Nephron progenitor cell (in vitro differentiated cells): ENCODE measurements at places on chromosomes 5 and 9.

GRCh38 chr9:69149321-69149807, 24.7 kb upstream of the TJP2 start:
- no peak for DNase-seq

- no peak for DNase-seq
These were observed 171.2 kb downstream of the GAPVD1 start for GRCh38 chr9:125432715-125433385.

DNA sequence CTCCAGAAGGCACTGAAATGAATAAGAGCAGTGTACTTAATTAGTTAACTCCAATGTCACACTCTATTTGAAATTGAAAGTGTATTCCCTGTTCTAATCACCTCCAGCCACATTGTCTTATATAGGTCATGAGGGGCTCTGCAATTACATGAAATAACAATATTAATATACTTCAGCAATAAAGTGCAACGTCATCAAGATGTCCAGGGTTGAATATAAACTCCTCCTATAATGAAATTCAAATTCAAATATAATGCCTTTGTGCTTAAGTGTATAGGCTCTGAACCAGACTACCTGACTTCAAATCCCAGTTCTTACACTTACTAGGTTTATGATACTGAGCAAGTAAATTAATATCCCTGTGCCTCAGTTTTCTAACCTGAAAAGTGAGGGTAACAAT, 195.6 kb upstream of the SMC2 start:
- no peak for DNase-seq

GRCh38 chr5:166382031-166382430, 1909.4 kb upstream of the WWC1 start:
- no peak for DNase-seq

DNA sequence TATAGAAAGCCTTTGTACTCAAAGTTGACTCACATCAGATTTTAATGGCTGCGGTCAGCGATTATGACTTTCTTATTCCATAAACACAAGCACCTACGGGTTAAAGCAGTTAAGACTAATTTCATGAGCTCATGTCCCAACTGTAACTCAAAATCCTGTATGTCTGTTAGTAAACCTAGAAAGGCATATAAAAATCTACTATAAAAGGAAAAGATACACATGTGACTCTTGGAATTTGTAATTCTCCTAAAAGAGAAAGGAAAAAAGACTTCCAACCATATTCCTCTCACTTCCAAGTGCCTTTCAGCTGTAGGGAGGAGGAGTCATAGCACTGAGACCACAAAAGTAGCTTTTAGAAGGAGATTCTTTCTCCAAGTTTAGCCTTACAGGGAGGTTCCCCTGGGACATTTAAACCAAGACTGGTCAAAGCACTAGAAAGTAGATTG, 129.1 kb downstream of the EBF1 start:
- no peak for DNase-seq

GRCh38 chr5:157459715-157460599, at the start of gene NIPAL4:
Gene NIPAL4 (plus strand): TSS chr5:157460213. CDS start chr5:157460321, 108 bp downstream.
- peak; percentile 50 for DNase-seq

DNA sequence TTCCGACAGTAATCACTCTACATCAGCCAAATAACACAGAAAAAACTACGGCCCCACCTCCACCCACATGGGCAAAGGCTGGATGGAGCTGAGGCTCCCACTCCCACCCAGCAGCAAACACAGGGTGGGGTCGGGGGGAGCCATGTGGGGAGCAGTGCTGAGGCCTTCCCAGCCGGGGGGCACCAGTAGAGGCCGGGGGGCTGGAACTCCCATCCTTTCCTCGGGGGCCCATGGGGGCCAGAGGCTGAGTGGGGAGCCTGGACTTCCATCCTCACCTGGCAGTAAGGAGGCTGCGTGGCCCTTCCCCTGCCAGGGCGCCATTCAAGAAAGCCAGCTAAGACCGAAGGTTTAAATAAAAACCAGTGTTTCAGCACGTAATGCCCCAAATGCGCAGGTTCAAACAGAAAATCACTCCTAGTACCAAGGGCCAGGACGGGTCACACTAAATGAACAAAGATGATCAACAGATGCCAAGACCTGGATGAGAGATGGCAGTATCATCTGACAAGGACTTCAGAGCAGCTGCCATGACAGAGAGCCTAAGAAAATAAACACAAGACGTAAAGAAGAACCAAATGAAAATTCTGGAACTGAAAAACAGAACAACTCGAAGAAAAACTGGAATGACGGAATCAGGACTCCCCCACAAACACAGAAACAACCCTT, 9.4 kb downstream of the CCDC127 start:
- no peak for DNase-seq

GRCh38 chr5:172451771-172452197, 2.5 kb downstream of the SH3PXD2B start:
- no peak for DNase-seq

- DNase-seq, result no peak
These were observed 6.8 kb downstream of the LSM11 start for GRCh38 chr5:157750320-157750719.

- no peak for DNase-seq
These were observed 39.0 kb upstream of the AOPEP start for GRCh38 chr9:94687451-94687850.

GRCh38 chr5:150178262-150178661, 11.6 kb upstream of the SLC6A7 start:
- DNase-seq, result no peak

DNA sequence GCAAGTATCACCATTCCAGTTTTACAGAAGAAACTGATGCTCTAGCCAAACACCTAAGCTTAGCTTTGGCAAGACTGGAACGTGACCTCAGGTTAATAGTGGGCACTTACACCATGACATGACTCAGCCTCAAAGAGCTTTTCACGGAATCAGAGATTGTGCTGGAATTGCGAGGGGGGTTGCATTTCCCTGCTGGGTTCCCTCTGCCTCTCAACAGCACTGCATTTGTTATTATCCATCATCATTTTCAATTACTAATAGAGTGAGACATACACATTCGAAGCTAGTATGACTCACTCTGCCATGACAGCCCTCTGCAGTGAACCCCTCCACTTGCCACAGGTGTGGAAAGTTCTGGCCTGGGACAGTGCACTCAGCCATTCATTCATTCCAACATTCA, 8.0 kb downstream of the SPOCK1 start:
- no peak for DNase-seq

- no peak for DNase-seq
These were observed 41.0 kb downstream of the FANCC start for GRCh38 chr9:95276395-95276954.

GRCh38 chr5:120919017-120919416, 454.9 kb downstream of the PRR16 start:
- DNase-seq, result no peak

GRCh38 chr5:57368010-57368409, 114.6 kb downstream of the ACTBL2 start:
- no peak for DNase-seq

DNA sequence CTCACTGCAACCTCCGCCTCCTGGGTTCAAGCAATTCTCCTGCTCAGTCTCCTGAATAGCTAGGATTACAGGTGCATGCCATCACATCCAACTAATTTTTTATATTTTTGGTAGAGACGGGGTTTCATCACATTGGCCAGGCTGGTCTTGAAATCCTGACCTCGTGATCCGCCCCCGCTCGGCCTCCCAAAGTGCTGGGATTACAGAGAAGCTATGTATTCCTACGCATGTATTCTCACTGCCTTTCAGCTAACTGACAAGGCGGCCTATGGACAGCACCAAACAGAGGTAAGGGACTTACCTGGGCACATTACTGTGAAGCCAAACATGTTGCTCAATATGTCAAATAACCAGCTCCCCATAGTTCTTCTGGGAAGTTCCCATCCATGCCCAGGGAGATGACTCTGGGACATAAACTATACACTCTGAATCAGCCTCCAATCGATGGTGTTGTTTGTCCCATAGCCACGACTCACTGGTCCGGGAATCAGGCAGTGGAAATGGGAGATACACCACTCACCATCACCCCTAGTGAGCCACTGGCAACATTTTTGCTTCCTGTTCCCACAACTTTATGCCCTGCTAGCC, 114.6 kb downstream of the SYK start:
- no peak for DNase-seq

DNA sequence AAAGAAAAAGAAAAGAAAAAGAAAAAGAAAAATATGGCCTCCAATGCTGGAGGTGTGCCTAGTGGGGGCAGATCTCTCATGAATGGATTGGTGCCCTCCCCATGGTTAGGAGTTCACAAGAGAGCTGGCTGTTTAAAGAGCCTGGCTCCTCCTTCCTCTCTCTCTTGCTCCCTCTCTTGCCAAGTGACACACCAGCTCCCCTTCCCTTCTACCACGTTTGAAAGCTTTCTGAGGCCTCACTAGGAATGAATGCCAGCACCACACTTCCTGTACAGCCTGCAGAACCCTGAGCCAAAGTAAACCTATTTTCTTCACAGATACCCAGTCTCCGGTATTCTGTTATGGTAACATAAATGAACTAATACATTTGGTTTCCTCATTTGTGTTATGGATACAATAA, 14.4 kb upstream of the GALNT10 start:
- DNase-seq, result no peak

GRCh38 chr9:35203528-35203927, 41.7 kb downstream of the UNC13B start:
- no peak for DNase-seq

GRCh38 chr5:21254161-21254560, 1266.2 kb upstream of the CDH18 start:
- no peak for DNase-seq

DNA sequence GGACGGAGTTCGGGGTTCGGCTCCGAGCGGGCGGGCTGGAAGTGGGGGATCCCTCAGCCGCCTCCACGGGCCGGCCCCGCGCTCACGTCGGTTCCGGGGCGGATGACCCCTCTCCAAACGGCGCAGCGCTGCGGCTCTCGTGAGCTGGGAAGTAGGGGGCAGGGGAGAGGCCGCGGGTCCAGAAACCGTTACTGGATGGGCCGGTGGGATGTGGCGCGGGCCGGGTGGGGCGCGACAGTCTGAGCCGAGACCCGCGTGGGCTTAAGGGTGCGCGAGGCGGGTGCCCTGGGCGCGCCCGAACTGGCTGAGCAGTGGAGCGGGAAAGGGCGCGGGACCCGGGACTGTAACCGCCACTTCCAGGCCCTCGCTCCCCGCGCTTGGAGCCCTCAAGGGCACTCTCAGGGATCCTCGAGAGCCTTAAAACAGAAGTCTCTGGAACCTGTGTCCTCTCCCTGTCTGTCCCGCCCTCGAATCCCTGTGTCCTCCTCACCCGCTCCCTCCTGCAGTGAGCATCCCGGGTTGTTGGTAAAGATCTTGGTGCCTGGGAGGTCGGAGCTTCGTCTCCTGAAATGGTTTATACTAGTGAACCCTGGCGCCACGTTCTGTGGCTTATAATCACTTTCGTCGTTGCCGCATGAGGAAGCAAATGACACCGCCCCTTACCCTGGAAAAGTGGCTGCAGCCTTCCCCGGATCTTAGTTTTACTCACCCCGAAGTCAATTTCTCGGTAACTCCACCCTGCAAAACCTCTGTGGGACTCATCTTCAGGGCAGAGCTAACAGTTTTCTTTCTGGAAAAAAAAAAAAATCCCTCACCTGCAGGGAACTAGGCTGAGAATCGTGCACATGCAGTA, 571 bp upstream of the MARCHF11 start:
- DNase-seq, result no peak
